ENCODE measurements at places on chromosomes 1 and 21. TPM values are rescaled to one million over a fixed set of nuclear protein-coding genes. Genes with fewer than 3 reads are reported as not detected.

DNA sequence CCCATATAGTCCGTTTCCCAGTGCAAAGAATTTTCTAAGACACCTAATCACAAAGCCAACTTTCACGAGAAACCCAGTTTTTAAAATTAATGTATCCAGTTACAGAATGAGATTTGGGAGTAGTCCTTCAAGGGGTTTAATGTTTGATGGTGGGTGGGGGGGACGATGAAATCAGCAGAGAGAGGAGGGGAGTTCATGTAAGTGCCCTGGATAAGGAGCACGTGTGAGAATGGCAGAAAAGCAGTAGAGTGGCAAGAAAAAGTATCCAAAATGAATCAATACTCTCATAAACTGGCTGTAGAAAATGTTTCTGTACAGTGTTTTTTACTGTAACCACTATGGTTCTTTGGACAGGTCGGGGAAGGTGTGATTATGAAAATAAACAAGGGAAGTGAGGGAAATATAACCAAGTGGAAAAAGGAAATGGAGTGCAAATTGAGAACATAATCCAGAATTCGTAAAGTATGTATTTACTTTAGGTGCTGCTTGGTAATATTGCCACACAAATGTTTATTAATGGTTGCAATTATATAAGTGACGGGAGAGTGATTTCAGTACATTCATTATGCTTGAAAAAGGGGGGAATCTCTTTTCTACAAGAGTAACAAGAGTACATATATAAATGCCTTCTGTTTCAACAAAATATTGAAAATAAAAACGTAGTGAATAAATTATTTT, 118.7 kb upstream of the RRP15 start:
- DNase-seq, result no peak

Gene OLFML2B
- 4.6 TPM for total RNA-seq

GRCh38 chr1:28642056-28642846, 616 bp downstream of the TAF12 start:
- DNase-seq, result no peak

DNA sequence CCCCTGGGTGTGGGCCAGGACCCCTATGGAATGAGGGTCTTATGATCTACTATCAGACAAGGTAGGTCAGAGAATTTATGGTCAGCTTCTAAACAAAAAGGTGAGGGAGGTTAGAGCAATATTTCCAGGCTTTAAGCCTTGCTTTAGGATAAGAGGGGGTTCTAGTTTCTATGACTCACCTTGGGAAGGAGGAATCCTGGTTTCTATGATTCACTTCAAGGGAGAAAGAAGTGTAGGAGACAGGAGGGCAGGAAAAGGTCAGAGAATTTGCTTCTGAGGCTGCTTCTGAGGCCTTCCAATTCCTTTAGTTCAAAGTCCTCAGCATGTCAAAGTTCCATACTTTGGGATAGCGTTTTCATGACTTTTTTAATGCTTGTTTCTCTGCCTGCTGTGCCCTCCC, 35.2 kb downstream of the RGL1 start:
- no peak for DNase-seq

DNA sequence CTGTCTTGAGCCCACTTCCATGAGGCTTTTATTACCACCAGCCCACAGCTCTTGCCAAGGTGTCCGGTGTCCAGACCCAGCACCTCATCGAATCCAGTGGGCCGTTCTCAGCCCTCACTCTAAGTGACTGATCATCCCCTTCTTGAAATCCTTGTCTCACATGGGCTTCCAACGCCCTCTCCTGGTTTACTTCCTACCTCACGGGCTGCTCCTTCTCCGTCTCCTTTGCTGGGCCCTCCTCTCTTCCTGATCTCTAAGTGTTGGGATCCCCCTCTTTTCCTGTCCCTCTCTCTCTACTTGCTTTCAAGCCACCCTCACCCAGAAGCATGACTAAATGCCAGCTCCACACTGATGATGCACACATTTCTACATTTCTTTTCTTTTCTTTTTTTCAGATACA, 9.0 kb upstream of the RHBG start:
- DNase-seq, result no peak

- no peak for DNase-seq
Observed at GRCh38 chr1:74222701-74223100, 12.5 kb upstream of the TNNI3K start.

Gene AQP10
- total RNA-seq, result not detected

DNA sequence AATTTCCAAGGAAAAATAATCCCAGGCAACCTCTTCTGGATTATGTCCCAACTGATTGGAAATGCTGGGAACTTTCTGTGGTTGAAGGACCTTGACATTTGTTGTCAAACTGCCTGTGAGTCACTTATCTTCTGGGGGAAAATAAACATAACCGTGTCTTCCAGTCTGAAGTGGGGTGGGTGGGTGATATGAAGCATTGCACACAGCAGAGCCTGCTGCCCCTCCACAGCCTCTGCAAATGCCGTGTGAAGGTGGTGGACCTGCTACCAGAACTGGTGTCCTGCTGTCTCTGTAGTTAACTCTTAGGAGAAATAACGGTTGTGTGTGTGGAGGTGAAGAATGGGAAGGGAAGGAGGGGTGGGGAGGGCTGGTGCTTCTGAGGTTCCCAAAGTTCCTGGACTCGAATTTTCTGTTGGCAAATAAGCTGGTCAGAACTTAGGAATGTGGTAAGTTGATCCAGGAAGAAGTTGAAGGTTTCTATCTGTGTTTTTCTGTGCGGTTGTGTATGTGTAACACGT, 23.2 kb downstream of the GALNT2 start:
- DNase-seq, result no peak

DNA sequence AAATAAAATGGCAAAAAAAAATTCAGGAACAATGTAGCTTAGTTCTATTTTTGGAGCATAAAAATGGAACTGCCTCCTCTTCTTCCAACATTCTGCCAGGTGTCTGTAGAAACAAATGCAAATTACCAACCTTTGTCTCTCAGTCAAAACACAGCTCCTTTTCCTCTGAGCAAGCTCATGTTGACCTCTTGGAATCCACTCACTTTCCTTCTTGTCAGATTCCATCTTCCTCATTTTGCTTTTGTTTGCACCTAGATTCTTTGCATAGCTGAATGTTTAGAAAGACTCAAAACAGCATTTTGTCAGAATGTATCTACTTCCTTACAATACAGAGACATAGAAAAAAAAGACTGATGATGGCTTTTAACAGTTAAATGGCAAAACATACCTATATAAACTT, 178.2 kb downstream of the ADGRL2 start:
- DNase-seq, result no peak

GRCh38 chr21:46153247-46154154, 1.9 kb downstream of the FTCD start:
- peak; percentile 58 for DNase-seq

DNA sequence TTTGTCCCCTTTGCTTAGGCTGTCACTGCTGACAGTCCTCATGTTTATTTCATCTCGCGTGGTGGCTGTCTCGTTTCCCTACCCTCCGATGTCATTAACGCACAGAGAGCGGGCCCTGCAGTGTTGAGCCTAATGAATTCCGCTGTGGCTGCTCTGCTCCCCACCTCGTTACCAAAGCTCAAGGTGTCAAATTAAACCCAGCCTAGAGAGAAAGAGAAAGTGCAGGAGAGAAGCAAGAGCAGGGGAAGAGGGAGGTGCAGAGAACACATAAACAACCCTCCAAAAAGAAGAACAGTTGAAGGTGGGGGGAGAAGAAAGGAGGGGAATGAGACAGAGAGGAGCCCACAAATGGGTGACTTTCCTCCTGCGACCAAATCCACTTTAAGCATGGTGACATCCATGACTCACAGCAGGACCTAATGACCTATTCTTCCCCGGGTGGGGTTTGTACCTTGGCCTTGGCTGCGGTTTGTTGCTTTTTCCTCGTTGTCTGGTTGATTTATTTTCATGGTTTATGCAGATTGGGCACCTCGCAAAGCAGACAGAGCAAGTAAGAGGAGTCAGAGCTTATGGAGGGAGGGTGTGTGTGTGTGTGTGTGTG, 92.5 kb downstream of the PBX1 start:
- peak; percentile 38 for DNase-seq

- no peak for DNase-seq
Observed at GRCh38 chr1:239700667-239701066, 314.3 kb downstream of the CHRM3 start.

Gene AMY2B
- total RNA-seq, result 65.4 TPM

DNA sequence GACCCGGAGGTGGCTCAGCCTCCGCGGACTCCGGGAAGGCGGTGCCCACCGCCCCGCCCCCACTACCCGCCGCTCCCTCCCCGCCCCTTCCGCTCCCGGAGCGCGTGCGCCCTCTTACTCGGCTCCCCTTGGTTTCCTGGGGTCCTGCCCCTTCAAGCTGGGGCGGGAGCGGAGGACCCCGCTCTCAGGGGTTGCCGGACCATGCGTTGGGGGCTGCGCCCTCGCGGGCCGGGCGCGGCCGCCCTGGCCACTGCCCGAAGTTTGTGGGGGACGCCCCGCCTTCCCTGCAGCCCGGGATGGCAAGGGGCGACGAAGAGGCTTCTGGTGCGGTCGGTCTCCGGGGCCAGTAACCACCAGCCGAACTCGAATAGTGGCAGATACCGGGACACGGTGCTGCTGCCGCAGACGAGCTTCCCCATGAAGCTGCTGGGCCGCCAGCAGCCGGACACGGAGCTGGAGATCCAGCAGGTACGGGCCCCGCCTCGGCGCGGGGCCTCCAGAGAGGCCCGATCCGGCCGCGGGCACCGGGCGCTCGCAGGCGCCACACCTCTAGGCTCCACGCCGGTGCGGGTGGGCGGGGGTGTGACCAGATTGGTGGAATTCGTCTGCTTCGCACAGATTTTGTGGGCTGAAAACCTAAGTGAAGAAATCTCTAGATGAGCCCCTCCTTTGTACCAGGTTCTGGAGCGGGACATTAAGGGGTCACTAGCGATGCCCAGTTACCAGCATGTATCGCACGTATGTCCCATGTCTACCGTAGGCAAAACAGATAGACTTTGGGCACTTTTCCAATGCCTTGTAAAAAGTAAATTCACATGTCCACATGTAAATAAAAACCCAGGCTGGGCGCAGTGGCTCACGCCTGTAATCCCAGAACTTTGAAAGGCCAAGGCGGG, at the start of gene IARS2:
Gene IARS2 (plus strand): TSS at position 117 of the 896 bp plus-strand sequence. CDS start 85 bp downstream, at position 202.
- peak; percentile 92 for DNase-seq

- no peak for DNase-seq
Observed at GRCh38 chr1:15571266-15571665, 13.6 kb downstream of the AGMAT start.

GRCh38 chr1:96698342-96698983, 23.1 kb upstream of the PTBP2 start:
- no peak for DNase-seq

GRCh38 chr1:228900099-228900885, 165.0 kb downstream of the RHOU start:
- DNase-seq, result peak; percentile 82
